ENCODE measurements at places on chromosomes 7 and 10.

DNA sequence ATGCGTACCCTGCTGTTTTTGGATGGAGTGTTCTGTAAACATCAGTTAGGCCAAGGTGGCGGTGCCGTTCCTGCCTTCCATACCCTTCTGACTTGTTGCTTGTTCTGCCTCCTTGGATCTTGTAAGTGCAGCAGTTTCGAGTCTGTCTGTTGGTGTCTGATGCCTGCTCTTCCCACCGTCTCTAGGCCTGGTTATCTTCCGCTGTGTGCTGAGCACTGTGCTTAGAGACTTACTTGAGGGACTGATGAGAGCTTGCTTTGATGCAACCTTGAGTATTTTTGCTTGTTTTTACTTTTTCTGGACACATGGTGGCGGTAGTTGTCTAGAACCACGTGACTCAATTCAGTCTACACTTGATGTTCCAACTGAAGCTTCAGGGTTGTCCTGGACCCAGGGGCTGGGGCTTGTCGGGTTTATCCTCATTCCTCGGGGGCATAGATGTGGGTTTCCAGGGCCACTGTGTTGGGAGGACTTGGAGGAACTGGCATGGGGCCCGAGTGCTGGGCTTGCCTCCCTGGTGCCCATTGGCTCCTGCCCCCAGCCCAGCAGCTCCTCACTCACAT, 14.4 kb upstream of the SPRN start:
- H3K27ac ChIP-seq, result no peak overlapping the region
- H3K36me3 ChIP-seq, result peaks cover 5% of the 10 kb centered on the region
- no peak for DNase-seq

- no peaks in the 10 kb centered on the region for H3K36me3 ChIP-seq
- no peak overlapping the region for H3K27ac ChIP-seq
- H3K4me1 ChIP-seq, result no peaks in the 10 kb centered on the region
- DNase-seq, result no peak
Observed at GRCh38 chr10:98623176-98623575, 176.4 kb upstream of the HPS1 start.

GRCh38 chr7:48109848-48110663, 21.0 kb downstream of the UPP1 start:
- peak; percentile 89 for DNase-seq
- no peak overlapping the region for H3K4me3 ChIP-seq
- H3K4me1 ChIP-seq, result peaks cover 11% of the 10 kb centered on the region
- H3K27ac ChIP-seq, result peak overlapping the region; percentile 88
- H3K36me3 ChIP-seq, result peaks cover 12% of the 10 kb centered on the region

DNA sequence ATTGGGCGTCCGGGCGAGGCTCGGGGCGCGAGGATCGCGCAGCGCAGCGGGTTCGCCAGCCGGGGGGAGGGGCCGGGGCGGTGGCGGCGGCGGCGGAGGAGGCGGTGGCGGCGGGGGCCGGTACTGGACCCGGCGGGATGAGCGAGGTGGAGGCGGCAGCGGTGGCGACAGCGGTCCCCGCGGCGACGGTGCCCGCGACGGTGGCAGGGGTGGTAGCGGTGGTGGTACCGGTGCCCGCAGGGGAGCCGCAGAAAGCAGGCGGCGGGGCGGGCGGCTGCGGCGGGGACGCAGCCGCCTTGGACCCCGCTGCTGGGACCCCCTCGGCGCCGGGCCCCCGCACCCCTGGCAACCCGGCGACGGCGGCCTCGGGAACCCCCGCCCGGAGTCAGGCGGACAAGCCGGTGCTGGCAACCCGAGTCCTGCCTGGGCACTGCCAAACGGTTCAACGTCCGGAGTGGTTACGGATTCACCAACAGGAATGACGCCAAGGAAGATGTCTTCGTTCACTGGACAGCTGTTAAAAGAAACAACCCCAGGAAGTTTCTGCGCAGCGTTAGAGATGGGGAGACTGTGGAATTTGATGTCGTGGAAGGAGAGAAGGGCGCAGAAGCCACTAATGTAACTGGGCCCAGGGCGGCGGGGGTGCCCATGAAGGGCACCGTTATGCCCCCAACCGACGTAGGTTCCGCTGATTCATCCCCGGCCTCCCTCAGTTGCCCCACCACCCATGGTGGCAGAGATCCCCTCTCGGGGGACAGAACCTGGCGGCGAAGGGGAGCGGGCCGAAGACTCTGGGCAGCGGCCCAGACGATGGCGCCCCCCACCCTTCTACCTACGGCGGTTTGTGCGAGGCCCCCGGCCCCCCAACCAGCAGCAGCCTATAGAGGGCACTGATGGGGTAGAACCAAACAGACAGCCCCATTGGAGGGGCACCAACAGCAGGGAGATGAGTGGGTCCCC, 100.3 kb upstream of the CPXM2 start:
- H3K27me3 ChIP-seq, result peaks cover 58% of the 10 kb centered on the region
- no peaks in the 10 kb centered on the region for H3K36me3 ChIP-seq
- no peak overlapping the region for H3K4me3 ChIP-seq

DNA sequence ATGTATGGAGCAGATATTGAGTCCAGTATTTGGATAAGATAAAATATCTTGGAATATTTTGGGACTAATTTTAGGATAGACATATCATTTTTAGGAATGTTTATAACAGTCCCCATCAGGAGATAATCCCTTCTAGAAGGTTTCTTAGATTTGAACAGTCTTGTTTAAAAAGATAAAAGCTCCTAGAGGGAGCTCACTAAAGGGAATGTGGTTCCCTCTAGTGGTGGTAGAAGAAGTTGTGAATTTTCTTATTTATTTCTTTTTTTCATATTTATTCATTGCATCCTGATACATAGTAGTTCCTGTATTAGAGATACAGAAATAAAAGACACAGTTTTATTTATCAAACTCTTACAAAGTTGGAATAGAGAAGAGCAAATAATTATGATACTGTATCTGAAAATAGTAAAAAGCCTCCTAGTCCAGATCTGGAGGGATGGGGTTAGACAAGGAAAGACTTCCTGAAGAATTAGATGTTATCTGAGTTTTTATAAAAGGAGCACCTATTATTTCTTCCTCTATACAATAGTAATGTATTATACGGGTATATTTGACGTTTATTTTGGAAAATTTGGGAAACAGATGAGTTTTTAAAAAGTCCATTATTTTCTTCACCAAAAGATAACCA, 24.5 kb upstream of the KLF14 start:
- DNase-seq, result no peak
- no peak overlapping the region for H3K4me3 ChIP-seq
- no peaks in the 10 kb centered on the region for H3K36me3 ChIP-seq
- H3K27me3 ChIP-seq, result no peaks in the 10 kb centered on the region
- no peaks in the 10 kb centered on the region for H3K4me1 ChIP-seq

GRCh38 chr7:15682751-15683245, 3.7 kb downstream of the MEOX2 start:
- peaks cover 33% of the 10 kb centered on the region for H3K27me3 ChIP-seq
- H3K36me3 ChIP-seq, result peaks cover 8% of the 10 kb centered on the region
- H3K27ac ChIP-seq, result no peak overlapping the region
- H3K4me1 ChIP-seq, result no peaks in the 10 kb centered on the region
- no peak for DNase-seq
- H3K4me3 ChIP-seq, result no peak overlapping the region

GRCh38 chr10:102682416-102682815, 31.8 kb downstream of the ARL3 start:
- DNase-seq, result no peak
- H3K4me3 ChIP-seq, result peak overlapping the region; percentile 39
- H3K27ac ChIP-seq, result peak overlapping the region; percentile 18
- H3K4me1 ChIP-seq, result peaks cover 8% of the 10 kb centered on the region

GRCh38 chr7:158957921-158958491, 101.6 kb downstream of the DYNC2I1 start:
- no peak overlapping the region for H3K27ac ChIP-seq
- H3K36me3 ChIP-seq, result no peaks in the 10 kb centered on the region
- H3K27me3 ChIP-seq, result peaks cover 1% of the 10 kb centered on the region
- H3K4me1 ChIP-seq, result peaks cover 9% of the 10 kb centered on the region
- peak overlapping the region; percentile 85 for H3K4me3 ChIP-seq
- DNase-seq, result no peak

DNA sequence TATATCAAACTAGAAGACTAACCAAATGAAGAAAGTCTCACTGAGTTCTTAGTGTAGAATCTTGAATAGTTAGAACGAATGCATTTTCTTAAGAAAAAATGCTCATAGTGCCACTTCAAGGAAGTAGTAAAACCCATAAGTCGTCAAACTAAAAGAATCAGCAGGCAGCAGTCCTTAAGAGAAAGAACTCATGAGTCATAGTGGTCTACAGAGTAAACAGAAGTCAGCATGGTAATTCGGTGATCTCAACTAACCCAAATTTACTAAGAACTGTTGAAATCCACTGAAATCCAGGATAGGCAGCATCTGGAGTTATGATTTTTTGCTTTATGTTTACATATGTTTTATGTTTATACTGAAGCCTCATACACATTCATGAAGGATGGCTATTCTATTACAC, 256.2 kb downstream of the LHFPL3 start:
- no peaks in the 10 kb centered on the region for H3K27me3 ChIP-seq
- H3K4me1 ChIP-seq, result no peaks in the 10 kb centered on the region
- H3K27ac ChIP-seq, result no peak overlapping the region

DNA sequence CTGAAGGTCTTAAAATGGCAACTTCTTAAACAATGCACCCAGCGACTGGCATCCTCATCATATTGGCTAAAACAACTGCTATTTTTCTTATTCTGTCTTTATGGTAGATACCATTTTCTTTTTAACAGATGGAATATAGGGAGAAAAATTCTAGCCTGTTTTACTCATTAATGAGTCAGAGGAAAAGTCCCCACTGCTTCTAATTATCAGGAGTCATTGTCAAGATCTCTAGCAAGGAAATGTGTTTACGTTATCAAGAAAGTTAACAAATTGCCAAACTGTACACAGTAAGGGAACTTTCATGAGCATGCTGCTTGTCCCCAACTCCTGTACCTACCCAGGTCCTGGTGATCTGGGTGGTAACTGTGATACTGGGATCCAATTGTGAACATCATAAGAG, 117.7 kb upstream of the KIAA1217 start:
- no peak overlapping the region for H3K27ac ChIP-seq
- no peak overlapping the region for H3K4me3 ChIP-seq
- H3K4me1 ChIP-seq, result no peaks in the 10 kb centered on the region
- no peak for DNase-seq

DNA sequence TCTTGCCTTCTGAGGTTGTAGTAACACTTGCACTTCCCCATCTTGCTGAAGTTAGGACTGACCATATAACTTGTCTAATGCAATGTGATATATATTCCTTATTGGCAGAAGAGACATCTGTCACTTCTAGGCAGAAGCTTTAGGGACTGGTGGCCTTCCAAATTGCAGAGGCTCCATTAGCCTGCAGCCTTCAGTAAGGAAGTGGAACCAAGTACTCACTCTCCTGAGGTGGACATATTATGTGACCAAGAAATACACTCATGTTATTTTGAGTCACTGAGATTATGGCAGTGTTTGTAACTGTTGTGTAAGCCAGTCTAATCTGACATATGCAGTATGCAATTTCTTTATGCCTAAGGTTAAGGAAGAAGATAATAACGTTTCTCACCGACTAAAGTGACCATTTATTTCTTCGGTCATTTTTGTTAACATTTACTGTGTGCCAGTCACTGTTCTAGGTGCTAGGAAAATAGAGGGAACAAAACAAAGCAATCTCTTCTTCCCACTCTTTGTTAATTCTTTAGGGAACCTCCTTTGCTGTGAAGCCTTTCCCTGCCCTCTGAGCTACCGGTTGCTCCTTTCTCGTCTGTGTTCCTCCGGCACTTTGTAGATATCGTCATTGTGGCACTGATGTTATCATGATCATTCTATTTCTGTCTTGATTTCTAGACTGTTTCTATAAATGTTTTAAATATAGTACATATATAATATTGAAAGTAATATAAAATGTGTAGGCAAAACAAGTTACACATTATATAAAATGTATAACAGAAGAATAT, 52.9 kb upstream of the HBP1 start:
- H3K4me3 ChIP-seq, result no peak overlapping the region
- H3K27ac ChIP-seq, result no peak overlapping the region
- H3K4me1 ChIP-seq, result no peaks in the 10 kb centered on the region
- no peaks in the 10 kb centered on the region for H3K36me3 ChIP-seq

DNA sequence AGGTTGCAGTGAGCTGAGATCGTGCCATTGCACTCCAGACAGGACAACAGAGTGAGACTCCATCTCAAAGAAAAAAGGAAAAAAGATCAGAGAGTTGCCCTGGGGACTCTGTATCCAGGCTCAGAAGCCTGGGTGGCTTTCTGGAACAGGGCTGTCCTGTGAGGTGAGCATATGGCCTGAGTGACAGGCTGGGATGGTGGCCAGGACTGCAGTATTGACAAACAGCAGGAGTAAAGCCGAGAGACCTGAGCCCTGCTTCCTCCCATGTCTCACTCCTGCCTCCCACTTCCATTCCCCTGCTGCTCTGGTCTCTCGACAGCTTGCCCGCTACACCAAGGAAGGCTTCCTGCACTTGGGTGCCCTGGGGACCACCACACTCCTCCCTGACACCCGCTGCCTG, 578.5 kb downstream of the GALNT17 start:
- H3K27ac ChIP-seq, result no peak overlapping the region
- H3K36me3 ChIP-seq, result no peaks in the 10 kb centered on the region
- no peak for DNase-seq
- H3K27me3 ChIP-seq, result peaks cover 23% of the 10 kb centered on the region

DNA sequence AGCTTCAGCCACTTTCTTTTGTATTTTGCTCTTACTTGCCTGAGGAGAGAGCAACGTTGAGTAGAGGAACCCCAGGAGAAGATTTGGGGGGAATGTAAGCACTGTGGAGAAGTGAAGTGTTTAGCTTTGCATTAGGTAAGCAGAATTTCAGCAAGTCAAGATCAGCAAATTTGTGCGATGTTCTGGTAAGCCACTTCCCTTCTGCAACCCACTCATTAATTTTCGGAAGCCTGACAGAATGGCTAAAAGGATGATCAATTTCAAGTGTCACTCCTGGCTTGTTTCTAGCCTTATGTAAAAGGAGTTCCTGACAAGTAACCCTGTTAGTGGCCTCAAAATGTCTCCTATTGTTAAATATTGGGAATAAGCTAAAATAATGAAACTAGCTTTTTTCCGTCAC, 48.5 kb upstream of the NXPH1 start:
- no peaks in the 10 kb centered on the region for H3K36me3 ChIP-seq
- no peak for DNase-seq
- H3K27ac ChIP-seq, result no peak overlapping the region
- H3K4me1 ChIP-seq, result no peaks in the 10 kb centered on the region

DNA sequence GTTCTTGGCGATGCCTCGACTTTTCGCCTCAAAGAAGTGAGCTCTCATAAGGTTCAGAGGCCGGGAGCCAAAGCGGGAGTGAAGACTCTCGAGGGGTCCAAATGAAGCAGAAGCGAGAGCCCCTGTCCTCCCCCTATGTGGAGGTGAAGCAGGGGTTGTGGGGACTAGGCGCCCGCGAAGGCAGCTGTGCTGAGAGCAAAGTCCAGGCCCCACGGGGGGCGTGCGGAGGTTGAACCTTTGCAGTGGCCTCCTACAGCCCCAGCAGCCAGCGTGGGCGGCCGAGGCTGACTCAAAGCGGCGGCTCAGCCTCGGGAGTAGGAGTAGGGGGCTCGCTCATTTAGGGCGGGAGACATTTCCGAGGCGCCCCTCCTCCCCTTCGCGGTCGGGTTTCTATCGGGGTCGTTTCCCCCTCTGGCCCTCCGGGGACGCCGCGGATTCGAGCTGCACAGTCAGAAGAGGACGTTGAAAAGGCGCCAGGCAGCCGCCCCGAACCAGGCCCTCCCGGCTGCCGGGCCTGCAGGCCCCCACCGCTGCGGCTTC, 553 bp upstream of the ADD3 start:
- no peak overlapping the region for H3K27ac ChIP-seq
- no peak for DNase-seq
- H3K4me3 ChIP-seq, result no peak overlapping the region
- no peaks in the 10 kb centered on the region for H3K27me3 ChIP-seq
